GM23248 (cell line): ENCODE measurements at places on chromosomes 11 and 22. TPM values are rescaled to one million over a fixed set of nuclear protein-coding genes. Genes with fewer than 3 reads are reported as not detected.
A peak's percentile ranks its signal among the peaks of the same experiment; 100 is the strongest.

TMEM80 gene
- total RNA-seq: 27.0 and 37.3 TPM in 2 replicates

DNA sequence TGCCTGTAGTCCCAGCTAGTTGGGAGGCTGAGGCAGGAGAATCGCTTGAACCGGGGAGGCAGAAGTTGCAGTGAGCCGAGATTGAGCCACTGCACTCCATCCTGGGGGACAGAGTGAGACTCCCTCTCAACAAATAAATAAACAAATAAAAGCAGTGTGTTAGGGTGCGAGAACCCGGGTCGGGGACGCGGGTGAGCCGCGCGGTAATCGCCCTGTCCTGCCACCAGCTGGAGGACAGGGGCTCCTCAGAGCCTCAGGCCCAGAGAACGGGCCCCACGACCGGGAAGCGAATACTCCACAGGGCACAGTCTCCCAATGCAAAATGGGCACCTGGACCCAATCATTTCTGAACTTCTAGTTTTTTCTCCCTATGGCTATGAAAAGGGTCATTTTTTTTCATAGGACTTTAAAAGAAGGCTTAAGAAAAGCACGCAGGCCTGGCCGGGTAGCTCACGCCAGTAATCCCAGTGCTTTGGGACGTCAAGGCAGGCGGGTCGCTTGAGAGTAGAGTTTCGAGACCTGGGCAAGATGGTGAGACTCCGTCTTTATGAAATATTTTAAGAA, 744 bp upstream of the MCM5 start:
- peak; percentile 31 for DNase-seq

CLNS1A gene
- total RNA-seq: 101 and 123 TPM in 2 replicates

DNA sequence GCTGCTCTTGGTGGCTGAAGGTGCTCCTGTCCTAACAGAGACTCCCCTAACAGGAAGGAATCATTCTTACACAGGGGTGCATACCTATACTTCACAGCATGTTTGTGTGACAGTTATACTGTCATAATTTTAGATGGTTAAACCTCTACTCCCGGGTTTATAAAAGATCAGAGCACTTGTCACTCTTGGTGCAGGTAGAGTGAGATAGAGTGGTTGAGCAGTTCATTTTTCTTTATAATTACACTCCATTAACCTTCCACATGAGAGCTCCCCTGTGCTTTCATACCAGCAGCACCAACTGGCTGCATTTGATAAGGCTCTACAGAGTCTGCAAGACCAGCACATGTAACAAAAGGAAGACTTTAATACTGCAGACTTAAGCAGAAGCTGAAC, 72.9 kb downstream of the LARGE2 start:
- no peak for DNase-seq

DNA sequence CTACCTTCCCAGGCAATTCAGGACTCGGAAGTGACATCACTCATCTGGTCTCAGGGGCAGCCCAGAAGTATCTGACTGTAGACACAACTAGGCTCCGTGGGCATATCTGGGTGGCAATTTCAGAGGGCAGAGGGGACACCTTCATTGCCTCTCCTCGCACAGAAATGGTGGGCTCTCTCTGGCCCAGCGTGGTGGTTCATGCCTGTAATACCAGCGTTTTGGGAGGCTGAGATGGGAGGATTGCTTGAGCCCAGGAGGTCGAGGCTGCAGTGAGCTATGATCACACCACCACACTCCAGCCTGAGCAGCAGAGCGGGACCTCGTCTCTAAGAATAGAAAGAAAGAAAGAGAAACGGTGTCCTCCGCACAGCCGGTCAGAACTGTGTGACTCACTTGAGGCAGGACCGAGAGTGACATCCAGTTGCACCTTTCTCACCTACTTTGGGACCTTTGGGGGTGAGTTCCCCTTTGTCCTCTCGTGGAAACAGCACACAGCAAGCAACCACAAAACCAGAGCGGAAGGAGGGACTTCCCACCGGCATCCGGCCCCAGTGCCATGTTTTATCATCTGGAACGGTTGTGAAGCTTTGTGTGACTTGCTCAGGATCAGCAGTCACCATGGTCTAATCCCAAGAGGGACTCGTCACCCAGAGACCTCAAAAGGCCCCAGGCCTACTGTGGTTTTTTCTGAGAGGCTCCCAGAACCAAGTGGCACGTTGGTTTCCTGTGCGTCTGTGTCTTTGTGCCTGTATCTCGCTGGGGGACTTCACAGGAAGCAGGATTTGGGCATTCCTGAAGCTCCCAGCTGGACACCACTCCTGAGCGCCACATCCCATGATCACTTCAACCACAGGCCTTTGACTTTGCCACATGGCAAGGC, 38.4 kb upstream of the EMID1 start:
- no peak for DNase-seq

GRCh38 chr22:21990445-21991303, 8.1 kb upstream of the TOP3B start:
- DNase-seq: no peak

DNA sequence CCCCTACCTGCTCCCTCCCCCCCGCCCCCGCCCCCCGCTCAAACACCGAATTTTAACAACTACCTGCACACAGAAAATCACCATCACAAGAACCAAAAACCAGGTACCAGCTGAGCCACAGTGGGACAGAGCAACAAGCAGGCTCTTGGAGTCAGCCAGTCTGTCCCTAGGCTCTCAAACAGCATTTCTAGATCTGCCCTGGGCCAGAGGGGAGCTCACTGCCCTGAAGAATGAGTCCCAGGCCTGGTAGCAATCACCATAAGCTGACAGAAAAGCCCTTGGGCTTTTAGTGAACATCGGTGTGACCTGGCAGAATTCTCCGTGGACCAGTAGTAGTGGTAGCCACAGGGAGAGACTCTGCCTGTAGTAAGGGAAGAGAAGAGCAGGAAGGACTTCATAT, 58.3 kb downstream of the C11orf87 start:
- no peak for DNase-seq

C11orf42 gene
- not detected in 2 replicates for total RNA-seq

- peak; percentile 68 for DNase-seq
Observed at GRCh38 chr11:120182790-120183491, 27.9 kb upstream of the OAF start.

GRCh38 chr22:49241174-49241851, 586.4 kb downstream of the BRD1 start:
- DNase-seq: no peak

OR5A1 gene
- total RNA-seq: not detected in 2 replicates

DNA sequence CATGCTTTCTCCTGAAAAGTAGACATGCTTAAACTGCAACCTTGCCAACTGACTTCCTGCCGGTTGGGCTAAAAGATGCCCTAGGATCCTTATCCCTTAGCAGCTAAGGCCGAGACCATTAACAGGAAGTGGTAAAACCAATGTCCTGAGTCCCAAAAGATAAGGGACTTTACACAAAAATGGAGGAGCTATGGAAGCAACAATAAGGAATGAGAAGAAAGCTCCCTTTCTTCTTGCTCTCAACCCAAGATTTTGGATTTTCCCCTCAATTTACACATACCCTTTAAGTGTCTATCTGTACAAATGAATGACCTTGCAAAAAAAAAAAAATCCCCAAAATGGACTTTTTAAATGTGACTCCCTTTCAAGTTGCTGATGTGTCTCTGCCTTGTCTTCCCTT, 11.1 kb downstream of the MRPL17 start:
- DNase-seq: no peak

KRTAP5-3 gene
- not detected in 2 replicates for total RNA-seq

GRCh38 chr11:57302489-57302888, 22.3 kb downstream of the TNKS1BP1 start:
- DNase-seq: no peak

DNA sequence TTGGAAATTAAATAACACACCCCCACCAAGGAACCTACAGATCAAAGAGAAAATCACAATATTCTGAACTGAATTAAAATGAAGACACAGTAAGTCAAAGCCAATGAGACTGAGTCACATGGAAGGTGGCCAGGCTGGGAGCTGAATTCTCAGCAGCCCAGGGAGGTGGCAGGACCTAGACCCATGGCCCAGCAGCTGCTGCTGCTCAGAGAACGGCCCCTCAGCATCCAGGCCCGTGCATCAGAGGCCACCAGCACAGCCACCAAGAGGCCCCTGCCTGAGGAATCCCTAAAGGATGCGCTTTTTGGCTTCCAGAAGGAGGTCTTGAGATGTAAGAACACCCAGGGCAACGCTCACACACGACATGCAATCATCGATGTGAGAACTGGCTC, 35.0 kb downstream of the TBX1 start:
- peak; percentile 79 for DNase-seq

DNA sequence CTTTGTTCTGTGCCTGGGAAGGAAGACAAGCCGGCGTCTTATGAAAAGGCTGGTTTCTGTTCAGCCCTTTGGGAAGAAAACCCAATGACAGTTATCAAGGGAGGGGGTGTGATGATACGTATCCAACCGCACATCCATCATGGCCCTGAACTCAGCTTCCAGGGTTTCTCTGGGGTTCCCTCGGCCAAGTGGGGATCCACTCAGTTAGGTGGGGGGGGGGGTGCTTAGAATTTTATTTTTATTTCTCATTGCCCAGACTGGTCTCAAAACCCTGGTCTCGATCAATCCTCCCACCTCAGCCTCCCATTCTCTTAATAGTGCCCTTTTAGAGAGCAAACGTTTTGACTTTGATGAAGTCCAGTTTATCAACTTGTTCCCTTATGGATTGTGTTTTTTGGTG, 25.7 kb downstream of the KCNQ1 start:
- no peak for DNase-seq

GRCh38 chr11:65291613-65292012, 23.1 kb upstream of the CDC42EP2 start:
- peak; percentile 77 for DNase-seq

DNA sequence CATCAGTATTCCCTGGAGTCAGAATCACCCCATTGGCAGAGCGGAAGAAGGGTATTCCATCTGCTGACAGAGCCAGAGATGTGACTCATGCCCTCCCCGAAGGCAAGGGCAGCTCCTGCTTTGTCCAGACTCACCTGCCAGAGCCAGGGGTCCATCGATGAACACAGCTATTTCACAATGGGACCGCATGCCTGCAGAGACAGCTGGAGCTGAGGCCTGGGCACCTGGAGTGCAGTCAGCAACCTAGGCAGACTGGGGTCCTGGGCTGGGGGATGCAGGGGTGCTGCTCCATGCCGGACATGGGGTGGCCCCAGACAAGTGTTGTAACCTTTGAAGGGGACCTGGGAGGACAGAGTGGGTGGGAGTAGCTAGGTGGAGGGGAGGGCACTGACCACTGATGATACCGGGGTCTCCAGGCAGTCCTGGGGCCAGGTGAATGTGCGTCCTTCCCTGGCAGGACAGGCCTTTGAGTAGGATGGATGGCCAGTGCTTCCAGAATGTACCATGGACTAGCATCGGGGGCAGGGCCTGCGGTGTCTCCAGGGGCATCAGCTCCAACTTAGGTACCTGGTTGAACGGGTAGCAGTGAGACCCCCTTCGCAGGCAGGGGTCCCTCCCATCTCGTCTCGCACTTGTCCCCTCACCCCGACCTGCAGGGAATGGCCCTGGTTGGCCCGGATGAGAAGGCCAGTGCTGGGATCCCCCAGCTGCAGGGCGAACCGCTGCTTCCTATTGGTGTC, 1.7 kb downstream of the TRPT1 start:
- DNase-seq: no peak
